ENCODE measurements at places on chromosomes 5 and 9.

DNA sequence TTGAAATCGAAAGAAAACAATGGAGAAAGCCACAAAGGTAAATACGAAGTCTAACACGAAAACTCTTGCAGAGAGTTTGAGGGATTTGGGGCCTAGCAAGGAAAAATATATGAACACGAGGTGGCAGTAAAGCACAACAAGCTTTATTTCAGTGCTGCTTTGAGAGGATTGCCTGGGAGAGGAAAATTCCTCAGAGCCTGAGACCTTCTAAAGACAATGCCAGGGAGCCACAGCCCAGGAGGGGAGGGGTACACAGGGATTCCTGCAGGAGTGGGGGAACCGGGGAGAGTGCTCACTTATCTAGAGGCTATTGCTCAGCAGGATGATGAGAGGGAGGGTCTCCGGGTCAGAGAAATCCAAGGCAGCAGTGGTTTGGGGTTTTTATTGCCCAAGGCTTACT lies 134.9 kb upstream of the ADCY2 start:
- DNase-seq = no peak

DNA sequence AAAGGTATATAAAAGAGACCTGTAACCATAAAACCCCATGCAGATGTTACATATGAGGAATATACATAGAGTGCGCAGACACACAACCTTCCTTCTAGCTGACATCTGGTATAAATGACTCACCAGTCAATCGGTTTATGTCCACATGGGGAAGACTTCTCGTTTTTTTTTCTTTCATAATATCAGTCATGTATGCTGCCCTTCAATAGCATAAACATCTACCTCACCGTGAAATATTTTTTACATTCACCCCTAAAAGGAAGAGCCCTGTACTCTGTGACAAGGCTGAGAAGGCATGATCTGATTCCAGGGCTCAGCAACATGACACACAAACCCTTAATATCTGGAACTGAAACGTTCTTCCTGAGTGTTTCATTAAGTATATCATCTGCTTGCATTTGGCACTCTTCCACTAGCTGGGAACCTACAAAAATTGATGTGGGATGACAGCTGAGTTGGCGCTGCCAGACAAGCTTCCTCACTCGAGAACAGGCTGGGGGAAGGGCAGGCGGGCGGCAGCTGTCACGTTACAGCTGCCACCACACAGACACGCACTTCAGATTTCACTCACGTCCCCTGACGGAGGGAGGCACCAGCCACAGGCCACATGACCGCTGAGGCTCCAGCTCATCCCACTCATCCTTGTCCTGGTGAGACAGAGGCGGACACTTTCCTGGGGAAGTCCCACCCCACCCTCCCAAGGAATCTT lies 74.2 kb downstream of the SHB start:
- no peak for DNase-seq

- DNase-seq = no peak
These were observed 34.2 kb downstream of the IPPK start for GRCh38 chr9:92635760-92636159.

GRCh38 chr9:686321-686813 lies 155.1 kb upstream of the DMRT1 start:
- no peak for DNase-seq

DNA sequence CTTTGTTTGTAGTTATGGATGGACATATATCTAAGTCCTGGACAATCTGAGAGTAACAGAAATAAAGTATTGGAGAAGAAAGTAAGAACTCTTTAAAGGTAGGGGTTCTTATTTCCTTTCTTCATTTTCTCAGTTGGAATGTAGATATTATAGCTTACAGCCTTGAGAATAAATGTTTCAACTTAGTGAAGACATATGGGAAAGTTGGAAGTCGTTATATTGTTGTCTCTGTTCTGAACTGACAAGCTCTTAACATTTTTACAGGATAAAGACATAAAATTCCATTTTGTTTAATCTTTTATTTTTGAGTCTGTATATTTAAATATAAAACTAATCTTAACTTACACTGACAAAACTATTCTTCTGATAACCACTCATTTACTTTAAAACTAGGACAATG lies 2187.5 kb upstream of the ACO1 start:
- DNase-seq = no peak

GRCh38 chr5:168020542-168021294 lies 270.7 kb upstream of the WWC1 start:
- no peak for DNase-seq

DNA sequence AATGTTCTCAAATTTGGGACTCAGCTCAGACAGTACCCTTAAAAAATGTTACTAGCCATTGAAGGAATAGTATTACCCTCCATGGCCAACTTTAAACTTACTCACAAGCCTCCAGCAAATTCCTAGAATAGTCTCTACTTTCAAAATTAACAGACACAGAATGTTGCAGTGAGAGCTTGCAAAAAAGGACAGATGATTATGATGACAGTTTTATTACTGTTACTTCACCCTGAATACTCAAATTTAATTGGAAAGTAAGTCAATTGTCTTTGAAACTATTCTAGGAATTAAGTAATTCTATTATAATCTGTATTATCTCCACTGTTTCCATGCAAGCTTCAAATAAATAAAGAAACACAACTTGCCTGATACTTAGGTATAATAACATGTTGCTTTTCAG lies 288.3 kb downstream of the SLF1 start:
- DNase-seq = no peak

DNA sequence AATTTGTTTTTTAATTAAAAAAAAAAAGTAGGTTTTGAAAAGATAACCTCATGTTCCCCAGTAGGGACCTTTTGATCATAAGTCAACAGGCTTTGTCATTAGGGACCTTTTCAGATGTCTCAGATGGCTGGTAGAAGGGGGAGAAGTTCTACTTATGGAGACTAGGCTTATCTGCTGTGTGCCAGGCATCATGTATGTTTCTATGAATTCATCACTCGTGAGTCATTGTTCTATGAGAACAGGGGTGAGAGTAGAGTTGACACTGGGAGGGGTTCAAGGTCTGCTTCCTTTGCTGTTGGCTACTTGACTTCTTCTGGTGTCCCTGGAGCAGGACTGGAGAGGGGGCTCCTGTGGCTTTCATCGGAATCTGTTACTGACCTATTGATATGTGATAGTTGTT lies 138.8 kb downstream of the KDM4C start:
- no peak for DNase-seq

- no peak for DNase-seq
These were observed 25.4 kb upstream of the SNX18 start for GRCh38 chr5:54492178-54492577.

DNA sequence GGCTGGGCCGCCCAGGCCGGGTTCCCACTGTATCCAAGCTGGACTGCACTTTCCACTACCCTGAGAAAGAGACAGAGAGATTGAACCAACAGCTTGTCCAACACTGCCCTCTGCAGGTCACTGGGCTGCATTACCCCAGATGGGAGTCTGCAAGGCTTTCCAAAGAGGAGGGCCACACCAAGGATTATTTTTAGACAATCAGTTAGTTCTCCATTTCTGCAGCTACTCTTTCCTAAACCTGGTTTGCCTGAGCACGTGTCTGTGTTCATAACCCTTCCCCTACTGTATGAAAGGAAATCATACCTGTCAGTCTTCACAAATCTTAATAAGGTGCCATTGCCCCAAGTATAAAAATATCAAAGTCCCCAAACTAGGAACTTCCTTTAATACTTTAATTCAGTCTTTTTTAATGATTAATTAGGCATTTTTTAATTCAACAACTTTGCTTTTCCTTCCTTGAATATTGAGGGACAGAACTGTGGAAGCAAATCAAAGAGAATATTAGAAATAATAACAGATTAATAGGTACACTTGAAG lies 13.4 kb upstream of the FGF1 start:
- peak; percentile 54 for DNase-seq

DNA sequence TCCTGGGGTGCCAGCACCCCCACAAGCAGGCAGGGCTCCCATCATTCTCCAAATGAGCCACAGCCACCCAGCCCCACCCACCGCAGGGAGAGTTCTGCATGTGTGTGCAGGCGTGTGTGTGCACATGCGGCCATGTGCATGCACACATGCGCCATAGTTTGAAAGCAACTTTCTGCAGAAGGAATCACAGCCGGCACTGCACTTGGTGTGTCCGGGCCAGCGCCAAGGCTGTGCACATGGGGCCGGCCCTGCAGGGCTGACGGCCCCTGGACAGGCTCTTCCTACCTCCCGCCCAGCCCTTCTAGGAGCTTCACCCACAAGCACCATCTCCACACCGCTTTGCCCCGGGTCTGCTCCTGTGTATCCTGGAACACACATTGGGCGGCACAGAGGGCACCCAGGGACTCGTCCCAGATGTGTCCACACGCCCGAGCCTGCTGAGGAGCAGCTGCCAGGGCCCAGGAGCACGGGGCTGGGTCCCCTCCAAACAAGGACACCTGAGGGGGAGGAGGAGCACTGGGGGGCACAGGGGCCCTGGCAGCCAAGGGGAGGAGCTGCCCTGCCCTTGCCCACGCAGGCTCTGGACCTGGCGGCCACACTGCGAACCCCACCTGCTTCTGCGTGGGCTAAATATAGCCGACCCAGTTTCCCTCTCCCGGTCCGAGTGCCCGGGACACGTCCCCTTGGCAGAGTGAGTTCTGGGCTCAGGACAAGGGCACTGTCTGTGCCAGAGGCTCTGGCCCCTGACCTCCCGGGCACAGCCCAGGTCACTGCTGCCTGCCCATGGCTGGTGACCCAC lies 19.1 kb downstream of the TPPP start:
- DNase-seq = no peak

GRCh38 chr5:134006115-134006514 lies 1.3 kb upstream of the VDAC1 start:
- DNase-seq = no peak

- no peak for DNase-seq
These were observed 186.4 kb downstream of the MELK start for GRCh38 chr9:36759141-36759540.

DNA sequence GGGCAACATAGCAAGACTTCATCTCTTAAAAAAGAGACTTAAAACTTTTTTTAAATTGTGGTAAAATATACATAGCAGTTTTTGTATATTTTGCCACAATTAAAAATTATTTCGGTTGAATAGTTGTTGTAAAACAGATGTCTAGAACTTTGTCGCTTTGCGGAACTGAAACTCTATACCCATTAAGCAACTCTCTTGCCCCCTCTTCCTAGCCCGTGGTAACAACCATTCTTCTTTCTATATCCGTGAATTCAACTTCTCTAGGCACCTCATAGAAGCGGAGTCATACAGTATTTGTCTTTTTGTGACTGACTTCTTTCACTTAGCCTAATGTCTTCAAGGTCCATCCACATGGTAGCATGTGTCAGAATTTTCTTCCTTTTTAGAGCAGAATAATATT lies 43.3 kb downstream of the SPARC start:
- DNase-seq = no peak

DNA sequence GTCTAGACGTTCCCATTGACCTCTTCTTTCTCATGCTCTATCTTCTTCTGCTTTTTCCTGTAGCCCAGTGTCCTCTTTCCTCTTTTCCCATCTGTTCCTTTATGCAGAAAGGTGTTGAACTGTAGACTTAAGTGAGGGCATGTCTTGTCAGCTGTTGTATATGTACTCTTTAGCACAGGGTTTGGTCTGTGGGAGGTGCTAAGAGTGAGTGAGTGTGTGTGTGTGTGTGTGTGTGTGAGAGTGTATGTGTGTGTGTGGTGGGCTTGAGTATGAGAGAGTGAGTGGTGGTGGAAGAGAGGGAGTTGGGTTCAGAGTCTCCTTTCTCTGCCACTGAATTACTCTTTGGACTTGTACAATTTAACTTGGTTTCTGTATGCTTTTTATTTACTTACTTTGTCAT lies 10.3 kb upstream of the ROPN1L start:
- no peak for DNase-seq

DNA sequence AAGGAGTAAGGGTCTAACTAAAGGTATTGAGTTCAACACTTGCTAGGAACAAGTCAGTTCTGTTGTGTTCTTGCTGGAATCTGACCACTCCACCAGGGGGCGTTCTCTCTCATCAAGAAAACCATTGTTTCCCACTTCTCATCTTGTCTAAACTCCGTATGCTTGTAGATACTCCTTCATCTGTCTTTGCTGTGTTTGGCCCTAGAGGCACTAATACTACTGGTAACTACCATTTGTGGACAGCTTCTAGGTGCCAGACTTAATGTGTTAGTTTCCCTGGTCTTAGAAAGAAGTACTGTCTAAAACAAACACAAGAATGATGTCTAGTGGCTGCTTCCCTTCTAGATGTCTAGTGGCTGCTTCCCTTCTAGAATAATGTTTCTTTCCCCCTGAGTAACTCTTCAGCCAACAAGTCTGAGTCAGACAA lies 18.7 kb upstream of the PTPDC1 start:
- DNase-seq = peak; percentile 65

DNA sequence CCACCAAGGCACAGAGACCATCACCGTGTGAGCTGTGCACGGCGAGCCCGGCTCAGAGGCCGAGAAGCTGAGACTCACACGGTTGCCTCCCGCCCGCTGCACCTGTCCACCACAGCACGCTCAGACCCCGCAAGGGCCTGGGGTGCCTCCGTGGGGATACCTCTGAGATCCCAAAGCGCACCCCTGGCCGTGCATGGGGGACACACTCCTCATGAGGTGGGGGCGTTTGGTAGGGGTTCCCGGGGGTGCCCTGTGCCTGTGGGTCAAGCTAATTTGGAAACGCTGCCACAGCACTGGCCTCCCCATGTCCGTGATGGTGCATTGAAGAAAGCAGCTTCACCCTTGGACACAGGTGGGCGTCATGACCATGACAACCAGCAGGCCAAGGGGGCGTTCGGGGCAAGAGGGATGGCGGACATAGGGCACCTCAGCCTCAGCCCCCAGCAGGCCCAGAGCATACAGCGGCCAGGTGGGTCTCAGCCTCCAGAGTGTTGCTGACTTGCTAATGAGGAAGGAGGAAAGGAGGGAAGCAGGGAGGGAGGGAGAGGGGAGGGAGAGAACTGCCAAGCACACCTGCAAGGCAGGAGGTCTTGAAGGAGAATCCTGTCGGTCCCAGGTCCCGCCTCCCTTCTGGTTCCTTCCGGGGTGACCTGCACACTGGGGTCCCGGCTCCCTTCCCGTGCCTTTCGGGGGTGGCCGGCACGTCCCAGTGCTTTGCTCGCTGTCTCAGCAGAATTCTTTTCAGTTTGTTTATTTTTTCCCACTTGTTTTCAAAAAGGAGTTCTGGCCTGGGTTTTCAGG lies 34.7 kb downstream of the GLT6D1 start:
- DNase-seq = no peak

GRCh38 chr9:12920437-12920836 lies 145.6 kb downstream of the LURAP1L start:
- DNase-seq = no peak

GRCh38 chr5:17224858-17225511 lies 7.6 kb downstream of the BASP1 start:
- no peak for DNase-seq

DNA sequence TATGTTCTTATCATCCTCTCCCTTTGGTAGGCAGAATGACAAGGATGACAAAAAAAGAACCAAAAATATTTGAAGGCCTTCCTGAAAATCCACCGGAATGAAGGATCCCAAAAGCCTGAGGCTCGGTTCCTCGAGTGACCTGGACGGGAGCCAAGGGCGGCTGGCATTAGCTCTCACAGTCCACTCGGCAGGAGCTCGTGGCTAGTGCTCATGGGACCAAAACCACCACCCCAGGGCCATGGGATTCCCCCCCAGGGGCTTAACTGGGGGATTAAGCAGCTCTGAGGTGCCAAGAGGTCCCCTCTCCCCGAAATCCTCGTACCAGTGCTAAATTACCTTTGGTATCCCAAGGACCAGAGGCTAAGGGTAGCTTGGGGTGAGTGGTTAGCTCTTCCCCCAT lies 586 bp upstream of the PDZD2 start:
- no peak for DNase-seq
